AG09319 (cell line): ENCODE measurements at places on chromosomes 2 and 18.

DNA sequence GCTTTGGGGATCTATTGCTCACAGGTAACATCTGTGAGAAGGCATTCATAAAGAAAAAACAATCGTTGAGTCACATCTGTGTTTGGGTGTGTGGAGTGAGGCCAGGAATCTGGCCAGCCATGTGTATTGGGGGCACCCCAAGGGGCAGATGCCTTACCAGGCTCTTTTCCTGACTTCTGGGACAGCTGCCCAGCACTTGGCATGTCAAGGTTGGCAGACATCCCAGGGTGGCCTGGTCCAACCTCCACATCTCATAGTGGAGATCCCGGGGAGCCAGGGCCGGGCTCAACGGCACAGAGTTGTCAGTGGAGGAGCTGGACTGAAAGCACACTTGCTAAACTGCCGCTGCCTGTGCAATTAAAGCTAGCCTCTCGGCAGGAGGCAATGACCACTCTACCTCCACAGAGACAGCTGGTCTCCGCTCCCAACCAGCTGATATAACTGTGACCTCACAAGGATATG, 75.3 kb upstream of the MGAT4A start:
- DNase-seq: no peak

GRCh38 chr2:217551252-217551899, 451.4 kb downstream of the TNS1 start:
- peak; percentile 20 for DNase-seq

- no peak for DNase-seq
Observed at GRCh38 chr2:57696016-57696415, 350.6 kb upstream of the VRK2 start.

GRCh38 chr18:46754661-46755292, 2.1 kb downstream of the ST8SIA5 start:
- no peak for DNase-seq

DNA sequence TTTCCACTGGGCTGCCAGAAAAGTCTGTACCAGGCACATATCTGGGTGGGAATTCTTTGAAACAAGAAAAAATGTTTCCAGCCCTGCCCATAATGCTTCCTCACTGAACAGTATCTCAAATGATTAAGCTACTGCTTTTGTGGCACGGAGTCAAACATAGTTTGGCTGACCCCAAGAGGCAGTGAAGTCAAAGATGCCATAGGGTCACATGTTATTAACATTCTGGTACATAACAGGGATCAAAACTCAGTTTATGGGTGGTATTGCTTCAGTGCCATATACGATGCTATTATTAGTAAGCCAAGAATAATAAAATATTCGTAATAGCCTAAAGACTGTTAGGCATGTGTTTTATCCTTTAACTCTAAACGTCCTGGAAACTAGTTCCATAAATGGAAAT, 112.4 kb downstream of the FEZ2 start:
- DNase-seq: no peak

GRCh38 chr2:217223222-217223930, 363.5 kb upstream of the TNP1 start:
- DNase-seq: peak; percentile 41

GRCh38 chr2:18473241-18474181, 86.9 kb downstream of the RDH14 start:
- peak; percentile 41 for DNase-seq

DNA sequence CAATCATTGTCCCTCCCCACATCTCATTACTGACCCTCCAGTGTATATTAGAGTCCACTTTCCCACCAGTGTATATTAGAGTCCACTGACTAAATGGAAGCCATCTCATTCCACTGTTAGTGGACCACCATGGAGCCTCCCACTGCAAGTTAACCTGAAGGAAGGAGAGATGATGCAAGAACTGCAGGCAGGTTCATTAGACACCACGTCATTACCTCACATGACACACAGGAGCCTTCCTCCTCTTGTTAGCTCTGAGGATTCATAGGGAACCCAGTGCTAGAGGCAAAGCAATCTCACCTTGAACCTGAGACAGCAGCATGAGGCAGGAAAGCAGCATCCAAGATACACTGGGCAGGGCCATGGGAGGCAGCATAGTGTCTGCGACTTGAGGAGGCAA, 523 bp downstream of the REG3A start:
- DNase-seq: no peak

DNA sequence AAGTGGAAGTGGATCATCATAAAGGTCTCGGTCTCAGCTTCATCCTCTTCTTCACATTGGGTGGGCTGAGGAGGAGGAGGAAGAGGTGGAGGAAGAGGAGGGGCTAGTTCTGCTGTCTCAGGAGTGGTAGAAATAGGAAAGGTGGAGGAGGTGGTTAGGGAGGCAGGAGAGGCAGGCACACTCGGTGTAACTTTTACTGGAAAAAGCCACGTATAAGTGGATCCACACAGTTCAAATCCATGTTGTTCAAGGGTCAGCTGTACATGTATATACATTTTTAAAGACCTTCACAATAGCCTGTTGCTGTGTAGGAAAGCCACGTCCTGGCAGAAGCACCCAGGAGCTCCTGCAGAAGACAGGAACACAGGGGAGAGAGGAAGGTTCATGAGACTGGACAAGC, 110.3 kb upstream of the RAB12 start:
- DNase-seq: no peak

DNA sequence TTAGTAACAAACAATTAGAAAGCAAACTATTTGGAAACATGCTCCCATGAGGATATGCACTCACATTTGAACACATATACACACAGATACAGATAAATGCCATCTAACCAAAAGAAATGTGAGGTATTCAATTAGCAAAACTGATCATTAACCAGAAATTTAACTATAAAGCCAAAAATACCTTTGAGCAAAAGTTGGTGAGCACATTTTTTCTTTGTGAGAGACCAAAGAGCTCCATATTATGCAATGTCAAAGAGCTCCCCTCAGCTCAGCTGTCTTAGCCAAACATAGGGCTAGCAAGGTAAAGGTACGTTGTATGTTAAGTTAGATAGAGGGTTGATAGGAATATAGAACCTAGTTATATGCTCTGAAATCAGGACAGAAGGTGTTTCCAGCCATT, 43.8 kb downstream of the CYBRD1 start:
- DNase-seq: no peak
